ENCODE measurements at places on chromosomes 7 and 10. TPM values are rescaled to one million over a fixed set of nuclear protein-coding genes. Genes with fewer than 3 reads are reported as not detected.
A peak's percentile ranks its signal among the peaks of the same experiment; 100 is the strongest.

Gene PPP1R17
- total RNA-seq: not detected

- DNase-seq: no peak
- no peak overlapping the region for H3K4me3 ChIP-seq
- H3K4me1 ChIP-seq: no peaks in the 10 kb centered on the region
These were observed 1137.3 kb downstream of the REEP3 start for GRCh38 chr10:64658528-64658927.

- DNase-seq: no peak
- no peak overlapping the region for H3K4me3 ChIP-seq
- no peaks in the 10 kb centered on the region for H3K4me1 ChIP-seq
- no peaks in the 10 kb centered on the region for H3K27me3 ChIP-seq
- H3K27ac ChIP-seq: no peak overlapping the region
These were observed 68.2 kb downstream of the TFEC start for GRCh38 chr7:115962340-115962739.

Gene PRSS37
- total RNA-seq: not detected

Gene FAM180A
- total RNA-seq: not detected

- H3K27ac ChIP-seq: no peak overlapping the region
- H3K36me3 ChIP-seq: no peaks in the 10 kb centered on the region
- H3K27me3 ChIP-seq: no peaks in the 10 kb centered on the region
- DNase-seq: no peak
- H3K4me1 ChIP-seq: no peaks in the 10 kb centered on the region
These were observed 267.2 kb upstream of the PFKP start for GRCh38 chr10:2800178-2800577.

GRCh38 chr7:9082203-9082602 lies 648.8 kb downstream of the NXPH1 start:
- H3K27me3 ChIP-seq: no peaks in the 10 kb centered on the region
- H3K4me3 ChIP-seq: no peak overlapping the region
- H3K36me3 ChIP-seq: no peaks in the 10 kb centered on the region
- H3K27ac ChIP-seq: no peak overlapping the region
- DNase-seq: no peak

DNA sequence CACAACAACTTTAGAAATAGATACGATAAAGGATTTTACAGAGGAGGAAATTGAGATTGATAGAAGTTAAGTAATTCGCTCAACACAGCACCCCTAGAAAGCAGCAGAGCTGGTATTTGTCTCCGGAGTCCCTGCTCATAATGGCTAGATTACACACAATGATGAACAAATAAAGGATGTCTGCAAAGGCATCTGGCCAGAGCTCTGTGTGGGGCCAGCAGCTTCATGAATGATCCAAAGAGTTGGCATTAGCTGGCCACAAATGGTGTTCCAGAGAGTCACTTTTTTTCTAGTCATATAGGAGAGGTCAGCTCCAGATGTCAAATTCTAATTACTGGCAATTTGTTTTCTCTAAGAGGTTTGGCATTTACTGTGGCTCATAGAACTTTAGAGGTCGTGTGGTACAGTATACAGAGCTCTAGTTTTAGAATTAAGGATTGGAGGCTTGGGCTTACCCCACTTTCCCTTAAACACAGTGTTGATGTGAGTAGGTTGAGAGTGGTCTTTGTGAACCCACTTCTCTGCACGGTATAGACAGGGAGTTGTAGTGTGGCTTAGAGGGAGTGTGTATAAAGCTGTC lies 186.2 kb downstream of the BICC1 start:
- peaks cover 5% of the 10 kb centered on the region for H3K4me1 ChIP-seq
- H3K36me3 ChIP-seq: no peaks in the 10 kb centered on the region
- DNase-seq: no peak
- H3K27ac ChIP-seq: no peak overlapping the region
- no peaks in the 10 kb centered on the region for H3K27me3 ChIP-seq

DNA sequence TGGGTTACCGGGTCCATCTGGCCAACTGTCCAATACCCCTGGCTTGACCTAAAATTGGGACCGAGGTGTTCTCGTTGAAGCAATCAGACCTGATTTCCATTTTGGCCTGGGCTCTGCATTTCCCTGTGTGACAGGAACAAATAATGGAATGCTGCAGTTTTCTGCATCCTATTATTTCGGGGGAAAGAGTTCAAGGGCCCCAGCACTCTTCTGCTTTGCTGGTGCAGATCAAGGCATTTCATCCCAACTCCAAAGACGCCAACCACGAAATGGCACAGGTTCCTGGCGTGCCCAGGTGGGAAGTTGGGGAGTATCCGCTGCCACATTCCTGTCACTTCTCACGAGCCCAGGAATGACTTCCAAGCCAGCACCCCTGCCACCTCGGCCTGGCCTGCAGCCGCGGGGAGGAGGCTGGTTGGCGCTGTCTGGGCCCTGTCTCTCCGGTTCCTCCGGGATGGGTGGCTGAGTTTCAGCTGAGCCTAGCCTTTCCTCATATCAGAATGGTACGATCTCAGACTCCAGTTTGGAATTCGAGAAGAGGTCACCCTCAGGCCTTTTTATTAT lies 56.5 kb downstream of the FAM171A1 start:
- peaks cover 6% of the 10 kb centered on the region for H3K4me1 ChIP-seq
- no peak for DNase-seq
- H3K4me3 ChIP-seq: no peak overlapping the region
- no peak overlapping the region for H3K27ac ChIP-seq
- no peaks in the 10 kb centered on the region for H3K27me3 ChIP-seq
- no peaks in the 10 kb centered on the region for H3K36me3 ChIP-seq

Gene SLC16A9
- 0.58 TPM for total RNA-seq

Gene EPO
- total RNA-seq: not detected

DNA sequence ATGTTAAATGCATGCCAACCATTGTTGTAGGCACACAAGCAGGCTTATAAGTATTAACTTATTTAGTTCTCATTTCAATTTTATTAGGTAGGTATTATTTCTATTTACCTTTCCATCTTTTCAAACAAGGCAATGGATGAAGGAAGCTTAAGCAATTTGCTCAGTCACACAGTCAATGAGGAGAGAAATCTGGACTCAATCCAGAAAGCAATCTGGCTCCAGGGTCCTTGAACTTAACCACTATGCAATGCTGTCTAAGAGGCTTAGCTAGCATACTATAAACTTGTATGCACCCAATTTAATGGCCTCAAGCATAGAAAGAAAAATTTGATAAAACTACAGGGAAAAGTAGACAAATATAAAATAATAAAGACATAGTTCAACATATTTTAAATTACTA lies 88.6 kb downstream of the VWDE start:
- H3K36me3 ChIP-seq: no peaks in the 10 kb centered on the region
- no peaks in the 10 kb centered on the region for H3K27me3 ChIP-seq
- DNase-seq: peak; percentile 32
- no peaks in the 10 kb centered on the region for H3K4me1 ChIP-seq

GRCh38 chr7:8131694-8132605 lies 130.0 kb downstream of the ICA1 start:
- H3K27ac ChIP-seq: no peak overlapping the region
- no peak for DNase-seq
- H3K4me3 ChIP-seq: no peak overlapping the region
- no peaks in the 10 kb centered on the region for H3K27me3 ChIP-seq

DNA sequence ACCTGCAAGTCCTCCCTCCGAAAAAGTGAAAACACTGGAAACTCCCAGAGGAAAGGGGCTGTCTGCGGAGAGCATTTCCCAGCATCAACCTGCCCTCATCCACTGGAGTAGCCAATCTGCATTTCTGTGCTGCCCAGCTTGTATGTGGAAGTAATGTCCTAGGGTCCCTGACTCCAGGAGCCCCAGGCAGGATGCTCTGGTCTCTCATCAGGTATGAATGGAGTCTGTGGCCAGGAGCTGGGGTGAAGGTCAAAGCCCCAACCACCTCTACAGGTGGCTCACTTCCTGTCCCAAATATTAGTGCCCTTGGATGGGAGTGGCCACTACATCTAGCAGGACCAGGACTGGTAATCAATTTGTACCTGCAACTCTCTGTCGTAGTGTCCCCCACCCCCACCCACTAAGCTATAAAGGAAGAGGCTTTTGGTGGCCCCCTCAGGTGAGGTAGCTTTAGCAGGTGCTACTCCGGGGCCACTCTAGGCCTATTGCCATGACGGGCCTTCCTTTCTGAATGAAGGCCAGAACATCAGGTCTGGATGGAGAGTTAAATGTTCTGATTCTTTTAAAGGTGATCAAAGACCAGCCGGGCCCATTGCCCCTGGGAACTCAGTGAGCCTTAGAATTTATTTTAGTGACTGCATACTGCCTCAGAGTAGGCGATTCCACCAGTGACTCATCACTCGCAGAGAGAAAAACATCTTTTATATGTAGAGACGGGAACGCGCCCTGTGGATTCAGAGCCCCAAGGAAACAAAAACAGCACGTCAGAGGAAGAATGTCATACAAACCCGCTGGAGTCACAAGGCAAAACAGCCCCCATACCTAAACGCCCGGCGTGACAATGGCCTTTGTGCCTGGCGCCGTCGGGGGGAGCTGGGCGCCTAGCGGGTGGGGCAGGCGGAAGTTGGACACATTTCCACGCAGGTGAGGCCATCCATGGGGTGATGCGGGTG lies 13.0 kb downstream of the EN2 start:
- H3K27me3 ChIP-seq: peaks cover 28% of the 10 kb centered on the region
- peaks cover 24% of the 10 kb centered on the region for H3K4me1 ChIP-seq
- DNase-seq: no peak
- no peak overlapping the region for H3K27ac ChIP-seq

Gene SUN3
- total RNA-seq: not detected

DNA sequence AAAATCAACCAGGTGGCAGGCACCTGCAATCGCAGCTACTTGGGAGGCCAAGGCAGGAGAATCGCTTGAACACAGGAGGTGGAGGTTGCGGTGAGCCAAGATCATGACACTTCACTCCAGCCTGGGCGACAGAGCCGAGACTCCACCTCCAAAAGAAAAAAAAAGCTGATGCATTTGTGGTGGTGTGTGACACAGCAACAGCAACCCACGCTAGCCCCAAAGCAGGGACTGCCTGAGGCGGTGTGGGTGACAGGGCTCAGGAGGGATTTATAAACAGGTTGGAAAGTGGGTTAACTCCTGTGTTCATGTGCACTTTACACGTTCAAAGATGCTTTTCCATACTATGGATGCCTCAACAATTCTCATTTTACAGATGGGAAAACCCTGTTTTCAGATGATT lies 395.9 kb upstream of the PODXL start:
- no peak overlapping the region for H3K4me3 ChIP-seq
- H3K27ac ChIP-seq: no peak overlapping the region
- DNase-seq: no peak
- H3K4me1 ChIP-seq: peaks cover 14% of the 10 kb centered on the region
- H3K36me3 ChIP-seq: no peaks in the 10 kb centered on the region

- no peak overlapping the region for H3K4me3 ChIP-seq
- DNase-seq: no peak
- no peaks in the 10 kb centered on the region for H3K36me3 ChIP-seq
- H3K4me1 ChIP-seq: peaks cover 41% of the 10 kb centered on the region
- no peaks in the 10 kb centered on the region for H3K27me3 ChIP-seq
These were observed 46.9 kb downstream of the EGFR start for GRCh38 chr7:55065511-55066229.

- H3K4me1 ChIP-seq: no peaks in the 10 kb centered on the region
- no peaks in the 10 kb centered on the region for H3K36me3 ChIP-seq
- H3K4me3 ChIP-seq: no peak overlapping the region
- H3K27ac ChIP-seq: no peak overlapping the region
- DNase-seq: no peak
These were observed 112.2 kb upstream of the LRGUK start for GRCh38 chr7:134014935-134015334.

GRCh38 chr10:114491933-114492332 lies 87.6 kb upstream of the AFAP1L2 start:
- DNase-seq: peak; percentile 37
- no peak overlapping the region for H3K4me3 ChIP-seq
- peaks cover 21% of the 10 kb centered on the region for H3K36me3 ChIP-seq
- H3K27ac ChIP-seq: peak overlapping the region; percentile 12
- peaks cover 30% of the 10 kb centered on the region for H3K4me1 ChIP-seq

Gene TEX47
- not detected for total RNA-seq

DNA sequence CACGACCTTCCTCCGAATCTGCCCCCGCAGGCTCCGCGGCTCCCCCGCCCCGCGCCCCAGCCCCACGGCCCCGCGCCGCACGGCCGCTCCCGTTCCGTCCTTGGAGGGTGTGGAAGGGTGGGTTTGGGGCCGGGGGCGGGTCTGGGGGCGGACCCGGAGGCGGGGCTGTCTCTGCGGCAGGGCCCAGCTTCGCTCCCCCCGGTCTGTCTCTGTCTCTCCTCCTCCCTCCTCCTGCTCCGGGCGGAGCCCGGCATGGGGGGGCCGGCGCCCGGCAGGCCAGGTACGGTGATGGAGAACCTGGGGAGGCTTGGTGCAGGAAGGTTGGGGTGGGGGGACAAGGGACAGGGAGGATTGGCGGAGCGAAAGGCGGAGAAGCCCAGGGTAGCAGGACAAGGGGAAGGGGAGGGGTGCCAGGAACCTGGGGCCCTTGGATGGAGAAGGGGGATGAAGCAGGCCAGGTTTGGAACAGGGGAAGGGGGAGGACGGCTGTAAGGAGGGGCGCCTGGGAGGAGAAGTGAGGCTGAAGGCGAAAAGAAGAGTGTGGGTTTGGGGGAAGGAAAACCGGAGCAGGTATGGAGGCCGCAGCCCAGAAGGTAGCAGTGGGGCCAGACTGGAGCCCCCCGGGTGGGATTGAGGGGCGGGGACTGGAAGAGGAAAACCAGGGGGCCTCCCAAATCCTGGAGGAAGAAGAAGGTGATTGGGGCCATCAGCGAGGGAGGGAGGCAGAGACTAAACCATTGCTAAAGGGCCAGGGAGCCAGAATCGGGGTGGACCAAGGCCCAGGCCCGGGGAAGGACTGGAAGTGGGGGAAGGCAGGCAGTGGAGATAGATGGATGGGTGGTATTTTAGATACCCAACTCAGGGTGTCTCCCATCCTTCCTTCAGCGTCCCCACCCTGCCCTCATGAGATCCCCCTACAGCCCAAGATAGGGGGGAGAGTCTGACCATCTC lies at the start of gene NYAP1:
Gene NYAP1, plus strand, starts transcription at position 206 of the 951 bp plus-strand sequence. CDS start 1,385 bp downstream, outside the sequence.
- peak within 1 kb of the TSS; percentile 78 for H3K27ac ChIP-seq
- DNase-seq: peak; percentile 53
- H3K4me1 ChIP-seq: peaks cover 32% of the 10 kb centered on the region
- peak within 1 kb of the TSS; percentile 70 for H3K4me3 ChIP-seq

- DNase-seq: no peak
- no peaks in the 10 kb centered on the region for H3K27me3 ChIP-seq
- H3K4me3 ChIP-seq: no peak overlapping the region
- peaks cover 30% of the 10 kb centered on the region for H3K4me1 ChIP-seq
- H3K27ac ChIP-seq: no peak overlapping the region
- H3K36me3 ChIP-seq: no peaks in the 10 kb centered on the region
These were observed 10.0 kb downstream of the DNAJC1 start for GRCh38 chr10:21993360-21994001.

DNA sequence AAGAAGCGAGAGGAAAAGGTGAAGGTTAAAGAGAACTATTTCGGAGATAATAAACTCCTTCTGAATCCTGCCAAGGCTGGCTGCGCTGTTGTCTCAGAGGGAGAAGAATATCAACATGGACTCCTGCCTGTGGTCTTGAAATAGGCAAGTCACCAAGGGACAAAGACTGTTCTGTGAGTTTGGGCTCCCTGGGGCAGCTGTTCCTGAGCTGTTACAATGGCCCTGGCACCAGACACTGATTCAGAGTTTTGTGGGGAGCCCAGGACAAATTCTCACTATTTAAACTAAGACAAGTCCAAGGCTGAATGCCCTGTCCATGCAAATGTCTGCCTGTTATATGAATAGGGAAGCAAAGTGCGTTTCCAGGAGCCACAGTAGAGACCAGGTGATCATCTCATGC lies 81.4 kb downstream of the PRPF18 start:
- no peaks in the 10 kb centered on the region for H3K27me3 ChIP-seq
- H3K4me1 ChIP-seq: peaks cover 6% of the 10 kb centered on the region
- H3K36me3 ChIP-seq: peaks cover 88% of the 10 kb centered on the region
- H3K4me3 ChIP-seq: no peak overlapping the region

- H3K27me3 ChIP-seq: no peaks in the 10 kb centered on the region
- H3K36me3 ChIP-seq: peaks cover 97% of the 10 kb centered on the region
- H3K4me1 ChIP-seq: no peaks in the 10 kb centered on the region
- no peak overlapping the region for H3K27ac ChIP-seq
These were observed 8.1 kb downstream of the TFAM start for GRCh38 chr10:58393317-58393716.
